ENCODE measurements at places on chromosomes 7 and 10.

- DNase-seq, result no peak
Observed at GRCh38 chr10:15484128-15484527, 113.0 kb upstream of the FAM171A1 start.

GRCh38 chr10:80896959-80897358 lies 359.3 kb downstream of the SH2D4B start:
- DNase-seq, result no peak

GRCh38 chr10:6579183-6579903 lies 733 bp downstream of the PRKCQ start:
- DNase-seq, result no peak

GRCh38 chr10:297567-297966 lies 162.3 kb downstream of the ZMYND11 start:
- DNase-seq, result no peak

DNA sequence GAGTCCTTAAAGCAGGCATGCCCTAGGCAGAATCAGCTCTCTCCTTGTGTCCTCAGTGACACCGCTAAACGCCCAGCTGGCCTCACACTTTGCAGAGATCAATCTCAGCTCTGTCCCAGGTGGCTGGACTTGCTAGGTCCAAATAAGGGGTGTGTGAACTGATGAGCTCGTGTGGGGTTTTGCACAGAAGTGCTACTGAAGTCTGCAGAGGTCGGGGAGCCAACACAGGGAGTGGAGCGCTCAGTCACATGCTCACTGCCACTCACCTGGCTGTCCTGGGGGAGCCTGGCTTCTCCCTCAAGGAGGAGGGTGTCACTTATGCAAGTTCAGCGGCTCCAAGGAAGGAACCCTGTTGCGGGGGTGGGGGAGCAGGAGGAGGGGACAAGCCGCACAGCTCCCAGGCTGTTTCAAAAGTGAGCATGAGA lies 2.0 kb downstream of the ELN start:
- no peak for DNase-seq

DNA sequence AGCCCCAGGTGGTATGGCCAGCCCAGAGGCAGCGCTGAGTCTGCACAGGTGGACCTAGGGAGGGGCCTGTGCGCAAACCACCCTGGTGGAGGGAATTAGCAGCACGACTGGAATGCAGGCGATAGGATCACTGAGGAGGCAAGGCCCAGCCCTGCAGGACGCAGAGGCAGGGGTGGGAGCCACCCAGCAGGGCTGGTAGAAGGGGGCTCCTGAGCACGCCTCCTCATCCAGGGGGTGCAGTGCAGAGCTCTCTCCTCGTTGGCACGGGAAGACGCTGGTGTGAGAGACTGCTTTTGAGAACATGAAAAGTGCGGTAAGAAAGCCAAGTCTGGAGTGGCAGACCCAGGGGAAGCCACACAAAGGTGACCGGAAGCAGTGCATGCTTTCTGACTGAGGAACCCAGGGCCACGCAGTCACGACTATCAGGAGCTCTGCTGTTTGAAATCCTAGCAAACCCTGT lies 6.0 kb downstream of the FXYD4 start:
- no peak for DNase-seq

GRCh38 chr7:75953931-75954330 lies 39.0 kb downstream of the POR start:
- no peak for DNase-seq

DNA sequence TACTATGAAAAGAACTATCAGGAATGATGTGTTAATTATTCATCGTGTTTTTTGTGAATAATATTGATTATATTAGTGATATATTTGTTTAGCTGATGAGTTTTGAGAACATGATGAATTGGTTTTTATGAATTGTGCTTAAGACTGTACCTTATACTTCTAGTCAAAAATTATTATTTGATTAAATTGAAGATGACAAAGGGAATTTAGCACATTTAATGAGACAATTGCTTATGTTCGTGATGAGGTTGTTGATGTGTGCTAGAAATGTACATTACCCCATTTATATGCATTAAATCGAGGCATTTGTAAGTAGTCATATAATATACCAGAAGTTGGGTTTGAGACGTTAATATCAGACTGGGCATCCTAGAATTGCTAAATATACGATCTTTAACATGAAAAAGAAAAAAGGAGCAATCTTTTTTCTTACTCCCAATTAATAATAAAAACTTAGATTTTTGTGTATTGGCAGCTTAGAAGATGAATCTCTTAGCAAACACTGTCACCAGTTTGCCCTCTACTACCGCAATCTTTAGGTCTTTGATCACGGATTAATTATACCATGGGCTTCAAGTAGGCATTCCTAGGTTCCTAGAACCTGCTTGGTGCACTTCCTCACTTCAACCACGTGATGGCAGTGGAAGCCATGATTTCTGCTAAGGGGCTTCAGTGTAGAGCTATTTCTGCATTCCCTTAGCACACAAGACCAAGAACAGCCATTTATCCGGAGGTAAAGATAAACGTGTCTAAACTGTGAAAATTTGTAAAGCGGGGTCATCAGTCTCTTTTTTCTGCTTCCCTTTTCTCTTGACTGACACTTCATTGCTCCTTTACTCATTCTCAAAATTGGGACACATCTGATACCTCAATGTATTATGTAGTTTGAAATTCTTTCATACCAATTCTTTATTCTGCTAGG lies 1.6 kb downstream of the KLHDC10 start:
- peak; percentile 68 for DNase-seq

- no peak for DNase-seq
Observed at GRCh38 chr10:84668186-84668763, 339.9 kb downstream of the CCSER2 start.

- no peak for DNase-seq
Observed at GRCh38 chr7:71775648-71776047, 636.5 kb downstream of the CALN1 start.

- DNase-seq, result no peak
Observed at GRCh38 chr10:105188737-105189462, 547.8 kb downstream of the SORCS3 start.

- no peak for DNase-seq
Observed at GRCh38 chr7:3649678-3650440, 348.8 kb downstream of the SDK1 start.

- no peak for DNase-seq
Observed at GRCh38 chr7:29019896-29020295, 61.8 kb upstream of the TRIL start.

DNA sequence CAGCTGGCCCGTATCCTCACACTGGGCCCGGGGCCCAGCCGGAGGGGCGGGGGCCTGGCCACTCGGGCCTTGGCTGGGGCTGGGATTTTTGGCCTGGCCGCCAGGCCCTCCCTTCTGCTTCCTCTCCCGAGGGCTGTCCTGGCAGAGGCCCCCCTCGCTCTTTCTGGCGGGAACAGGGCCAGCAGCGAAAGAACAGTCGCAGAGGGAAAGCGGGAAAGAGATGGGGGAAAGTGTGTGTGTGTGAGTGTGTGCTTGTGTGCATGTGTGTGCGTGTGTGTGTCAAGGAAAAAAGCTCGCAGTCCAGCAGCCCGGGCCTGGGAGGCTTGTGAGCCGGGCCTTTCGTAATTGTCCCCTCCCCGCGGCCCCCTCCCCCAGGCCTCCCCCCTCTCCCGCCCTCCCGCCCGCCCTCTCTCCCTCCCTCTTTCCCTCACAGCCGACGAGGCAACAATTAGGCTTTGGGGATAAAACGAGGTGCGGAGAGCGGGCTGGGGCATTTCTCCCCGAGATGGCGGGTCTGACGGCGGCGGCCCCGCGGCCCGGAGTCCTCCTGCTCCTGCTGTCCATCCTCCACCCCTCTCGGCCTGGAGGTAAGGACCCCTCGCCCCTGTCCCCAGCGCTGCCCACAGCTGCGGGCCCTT lies at the start of gene ELN:
ELN (plus strand) TSS at position 491 of the 638 bp plus-strand sequence; CDS start at position 506, 15 bp downstream.
- no peak for DNase-seq

- DNase-seq, result no peak
Observed at GRCh38 chr7:141045842-141046620, 27.8 kb upstream of the TMEM178B start.

GRCh38 chr10:119143657-119144056 lies 21.9 kb downstream of the SFXN4 start:
- no peak for DNase-seq

GRCh38 chr7:73539709-73540108 lies 17.6 kb upstream of the BAZ1B start:
- no peak for DNase-seq

DNA sequence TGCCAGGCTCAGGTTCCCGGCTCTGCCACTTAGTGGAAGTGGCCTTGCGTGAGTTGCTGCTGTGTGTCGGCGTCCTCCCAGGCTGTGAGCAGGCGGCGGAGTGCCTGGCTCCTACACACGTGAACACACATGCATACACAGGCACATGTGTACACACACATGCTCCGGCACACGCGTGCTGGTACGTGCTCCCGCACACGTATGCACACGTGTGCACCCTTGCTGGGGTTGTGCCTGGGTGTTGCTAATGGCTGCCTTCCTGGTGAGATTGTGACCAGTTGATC lies 107.6 kb downstream of the INPP5A start:
- DNase-seq, result no peak

GRCh38 chr10:128867819-128868218 lies 599.2 kb upstream of the MGMT start:
- no peak for DNase-seq

GRCh38 chr7:20293336-20293735 lies 37.4 kb upstream of the ITGB8 start:
- no peak for DNase-seq

DNA sequence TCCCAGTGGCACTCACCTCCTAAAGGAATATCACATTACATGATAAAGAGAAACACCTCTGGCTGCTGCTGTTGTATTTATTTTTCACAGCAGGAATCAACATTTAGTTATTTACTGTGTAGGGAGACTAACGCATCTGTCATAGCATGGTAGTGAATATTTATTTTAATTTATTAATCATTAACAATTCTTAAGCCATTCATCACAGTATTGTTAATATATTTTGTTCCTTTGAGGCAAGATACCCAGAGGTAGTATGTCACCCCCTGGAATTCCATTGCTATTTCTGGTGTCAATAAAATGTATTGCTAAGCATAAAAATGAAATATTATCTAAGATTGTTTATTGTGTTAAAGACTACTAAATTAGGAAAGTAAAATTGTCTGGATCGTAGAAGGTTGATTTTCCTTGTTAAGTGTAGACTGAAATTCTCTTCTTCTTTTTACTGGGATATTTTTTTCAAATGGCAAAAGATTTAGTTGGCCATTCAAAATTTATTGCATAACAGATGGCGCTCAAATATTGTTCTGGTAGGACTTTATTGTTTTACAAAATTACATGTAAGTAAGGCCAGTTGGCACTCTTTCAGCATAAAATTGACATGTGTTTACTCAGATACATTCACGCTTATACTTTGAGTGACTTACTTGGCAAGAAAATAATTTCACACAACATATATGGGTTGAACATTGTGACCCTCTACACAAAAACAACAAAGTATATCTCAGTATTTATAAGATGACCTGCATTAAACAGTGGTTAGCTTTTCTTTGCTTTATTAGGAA lies 1358.7 kb upstream of the SORCS1 start:
- no peak for DNase-seq

DNA sequence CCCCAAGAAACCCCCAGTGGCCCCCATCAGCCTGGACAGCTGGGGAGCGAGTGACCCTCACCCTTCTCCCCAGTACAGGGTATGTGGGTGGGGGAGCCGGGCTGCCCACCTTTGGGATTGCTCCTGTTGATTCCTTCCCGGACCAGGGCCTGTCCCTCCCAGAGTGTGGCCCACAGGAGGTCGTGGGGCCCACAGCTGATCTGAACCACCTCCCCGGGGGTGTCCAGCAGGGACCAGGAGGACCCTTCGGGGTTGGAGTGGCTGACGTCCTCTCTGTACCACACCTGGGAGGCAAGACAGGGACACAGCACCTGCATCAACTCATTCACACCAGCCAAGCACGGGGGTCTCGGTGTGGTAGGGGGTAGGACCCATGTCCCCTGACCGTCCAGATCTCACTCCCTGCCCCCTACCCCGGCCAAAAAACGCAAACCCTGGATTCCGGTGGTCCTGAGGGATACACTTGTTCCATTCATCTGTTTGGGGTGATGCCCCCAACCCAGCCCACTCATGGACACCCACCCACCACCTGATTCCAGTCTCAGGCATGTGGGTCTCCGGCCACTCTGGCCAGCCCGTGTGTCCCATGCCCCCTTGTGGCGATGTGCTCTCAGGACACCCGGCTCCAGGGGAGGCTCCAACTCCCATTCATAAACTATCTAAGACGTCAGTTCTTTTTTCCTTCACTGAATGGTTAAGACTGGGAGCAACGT lies 10.9 kb downstream of the TECPR1 start:
- peak; percentile 76 for DNase-seq

All from GM10248 (cell line).